ENCODE measurements at places on chromosomes 4 and X.

DNA sequence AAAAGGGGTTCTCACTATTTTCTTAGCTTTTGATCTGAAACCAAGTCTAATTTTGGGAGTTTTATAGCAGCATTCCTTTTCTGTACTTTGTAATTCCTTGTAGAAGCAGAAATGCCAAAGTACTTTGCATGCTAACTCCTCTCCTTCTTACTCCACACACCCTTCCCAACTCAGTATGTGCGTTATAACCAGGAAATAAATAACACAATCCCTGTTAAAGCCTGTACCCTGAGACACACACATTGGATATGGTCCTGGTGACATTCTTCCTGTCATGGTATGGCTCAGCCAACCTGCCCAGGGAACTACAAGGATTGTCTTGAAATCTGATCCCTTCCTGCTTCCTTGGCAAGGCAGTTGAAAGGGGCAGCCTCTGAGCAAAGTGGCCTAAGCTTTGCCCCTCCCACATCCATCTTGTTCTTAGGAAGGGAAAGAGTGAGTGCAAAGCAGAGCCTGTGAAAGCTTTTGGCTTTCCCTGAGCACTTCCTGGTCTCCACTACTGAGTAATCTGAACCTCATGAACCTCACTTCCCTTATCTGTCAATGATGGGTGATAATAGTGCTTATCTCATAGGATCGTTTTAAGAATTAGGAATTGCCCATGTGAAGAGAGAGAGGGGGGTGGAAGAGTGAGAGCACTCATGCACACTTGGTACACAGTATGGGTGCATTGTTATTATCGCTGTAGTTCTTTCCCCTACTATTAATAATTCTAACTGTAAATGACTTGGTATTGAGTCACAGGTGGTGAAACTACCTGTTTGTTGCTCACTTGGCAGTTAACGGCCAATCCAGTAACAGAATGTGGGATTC lies 109.3 kb downstream of the AFF2 start:
- H3K36me3 ChIP-seq, result no peaks in the 10 kb centered on the region
- H3K4me1 ChIP-seq, result no peaks in the 10 kb centered on the region
- no peaks in the 10 kb centered on the region for H3K27me3 ChIP-seq
- no peak for DNase-seq
- H3K4me3 ChIP-seq, result no peak overlapping the region

- H3K4me3 ChIP-seq, result no peak overlapping the region
- no peaks in the 10 kb centered on the region for H3K27me3 ChIP-seq
- H3K36me3 ChIP-seq, result no peaks in the 10 kb centered on the region
- H3K27ac ChIP-seq, result peak overlapping the region; percentile 35
Observed at GRCh38 chr4:99998062-99998867, 48.2 kb upstream of the H2AZ1 start.

DNA sequence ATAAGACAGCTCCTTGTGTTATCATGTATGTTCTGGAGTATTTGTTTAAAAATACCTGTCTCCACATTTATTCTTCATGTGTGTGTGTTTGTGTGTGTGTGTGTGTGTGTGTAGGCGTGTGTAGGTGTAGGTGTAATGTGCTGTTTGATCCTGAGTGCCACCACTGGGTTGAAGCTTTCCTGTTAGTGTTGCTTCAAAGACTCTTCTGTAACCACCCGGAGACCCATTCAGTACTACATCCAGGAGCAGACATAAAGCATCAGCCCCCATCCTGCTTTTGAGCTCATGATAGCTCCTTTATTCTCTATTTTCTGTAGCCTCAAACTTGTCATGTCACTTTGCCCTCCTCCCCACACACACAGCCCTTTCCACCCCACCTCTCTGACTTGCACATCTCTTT lies 3.0 kb upstream of the ZDHHC9 start:
- no peak for DNase-seq
- H3K4me3 ChIP-seq, result no peak overlapping the region
- H3K27me3 ChIP-seq, result peaks cover 3% of the 10 kb centered on the region
- peaks cover 1% of the 10 kb centered on the region for H3K36me3 ChIP-seq

DNA sequence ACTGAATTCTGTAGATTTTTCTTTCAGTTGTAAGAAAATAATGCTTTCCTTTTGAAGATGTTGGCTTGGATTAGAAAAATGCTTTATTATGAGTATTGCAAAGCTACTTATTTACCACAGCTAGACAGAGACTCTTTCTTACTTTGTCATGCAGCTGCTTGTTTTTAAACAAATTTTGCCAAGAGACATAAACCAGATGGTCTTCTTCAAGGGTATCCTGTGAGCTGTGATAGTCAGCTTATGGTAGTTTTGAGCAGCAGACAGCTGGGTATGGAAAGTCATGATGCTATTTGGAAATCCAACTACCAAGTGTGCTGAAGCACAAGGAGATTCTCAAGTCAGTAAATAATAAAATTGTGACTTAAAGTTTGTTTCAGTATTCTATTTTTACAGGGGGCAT lies 941.5 kb downstream of the DMD start:
- H3K27me3 ChIP-seq, result no peaks in the 10 kb centered on the region
- H3K27ac ChIP-seq, result no peak overlapping the region
- H3K4me3 ChIP-seq, result no peak overlapping the region
- DNase-seq, result no peak
- H3K4me1 ChIP-seq, result no peaks in the 10 kb centered on the region

DNA sequence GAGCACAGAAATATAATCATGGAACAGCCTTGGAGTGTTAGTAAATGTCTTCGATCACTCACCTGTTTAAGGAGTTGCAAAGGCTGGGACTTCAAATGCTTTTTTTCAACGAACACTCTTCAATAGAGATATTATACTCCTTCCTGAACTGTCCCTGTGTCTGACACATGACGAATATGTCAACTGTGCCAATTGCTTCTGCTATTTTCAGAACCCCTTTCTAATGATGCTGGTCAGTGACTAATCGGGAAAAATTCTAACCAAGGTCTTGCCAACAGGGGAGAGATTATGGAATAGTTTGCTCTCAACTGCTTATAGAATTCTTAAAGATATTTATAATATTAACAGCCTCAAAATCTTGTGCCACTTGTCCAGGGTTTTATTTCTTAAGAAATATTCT lies 8.5 kb upstream of the KLHL34 start:
- no peaks in the 10 kb centered on the region for H3K36me3 ChIP-seq
- no peak overlapping the region for H3K27ac ChIP-seq
- no peak overlapping the region for H3K4me3 ChIP-seq
- no peaks in the 10 kb centered on the region for H3K4me1 ChIP-seq
- peak; percentile 30 for DNase-seq

DNA sequence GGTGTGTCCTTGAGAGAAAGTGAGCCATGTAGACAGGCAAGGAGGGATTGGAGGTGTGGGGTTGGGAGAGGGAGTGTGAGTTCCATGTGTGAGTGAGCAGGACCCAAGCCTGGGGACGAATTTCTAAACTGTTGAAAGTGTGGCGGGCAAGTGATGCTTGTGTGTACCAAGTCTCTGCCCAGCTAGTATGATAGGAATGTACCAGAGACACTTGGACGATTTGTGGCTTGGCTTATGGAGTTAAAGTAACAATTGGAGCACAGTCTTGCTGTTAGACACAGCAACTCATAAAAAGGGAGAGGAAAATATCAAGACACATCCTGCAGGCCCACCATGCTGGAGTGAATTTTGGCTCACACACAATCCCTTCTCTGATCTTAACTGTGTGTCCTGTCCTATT lies 8.5 kb downstream of the PTTG2 start:
- no peaks in the 10 kb centered on the region for H3K4me1 ChIP-seq
- no peak for DNase-seq
- no peak overlapping the region for H3K27ac ChIP-seq
- H3K36me3 ChIP-seq, result no peaks in the 10 kb centered on the region
